NCI-H2171 (cell line): ENCODE measurements at places on chromosomes 7 and 10.

GRCh38 chr7:79377097-79377496, 76.4 kb downstream of the MAGI2 start:
- DNase-seq, result no peak

DNA sequence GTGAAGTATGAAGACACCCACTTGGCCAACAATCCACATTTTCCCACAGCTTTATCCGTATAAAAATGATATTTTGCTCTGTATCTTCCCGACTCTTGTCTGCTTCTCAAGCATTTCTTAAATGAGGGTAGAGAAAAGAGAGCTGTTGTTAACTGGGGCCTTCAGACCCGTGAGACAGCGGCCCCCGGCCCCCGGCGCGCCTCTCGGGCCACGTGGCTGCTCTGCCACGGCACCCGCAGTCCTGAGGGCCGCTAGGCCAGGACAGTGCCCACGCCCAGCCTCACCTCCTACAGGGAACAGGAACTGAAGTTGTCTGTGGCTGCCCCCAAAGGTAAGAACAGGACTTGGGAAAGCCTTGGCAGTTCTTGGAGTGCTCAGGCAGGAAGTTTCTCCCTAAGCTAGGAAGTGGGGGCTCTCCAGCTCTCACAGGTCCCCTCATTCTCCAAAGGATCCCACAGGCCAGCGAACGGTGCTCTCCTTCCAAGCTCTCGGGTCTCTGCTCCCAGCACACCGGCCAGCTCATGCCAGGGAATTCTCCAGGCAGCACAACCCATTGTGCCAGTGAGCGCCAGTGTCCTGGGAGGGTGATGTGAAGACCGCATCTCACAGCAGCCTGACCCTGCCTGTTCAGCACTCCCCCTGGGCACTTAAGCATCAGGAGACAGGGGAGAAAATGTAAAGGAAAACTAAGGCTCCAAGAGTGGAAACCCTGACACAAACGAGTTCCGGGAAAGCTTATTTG, 230.3 kb upstream of the PFKP start:
- DNase-seq, result no peak

DNA sequence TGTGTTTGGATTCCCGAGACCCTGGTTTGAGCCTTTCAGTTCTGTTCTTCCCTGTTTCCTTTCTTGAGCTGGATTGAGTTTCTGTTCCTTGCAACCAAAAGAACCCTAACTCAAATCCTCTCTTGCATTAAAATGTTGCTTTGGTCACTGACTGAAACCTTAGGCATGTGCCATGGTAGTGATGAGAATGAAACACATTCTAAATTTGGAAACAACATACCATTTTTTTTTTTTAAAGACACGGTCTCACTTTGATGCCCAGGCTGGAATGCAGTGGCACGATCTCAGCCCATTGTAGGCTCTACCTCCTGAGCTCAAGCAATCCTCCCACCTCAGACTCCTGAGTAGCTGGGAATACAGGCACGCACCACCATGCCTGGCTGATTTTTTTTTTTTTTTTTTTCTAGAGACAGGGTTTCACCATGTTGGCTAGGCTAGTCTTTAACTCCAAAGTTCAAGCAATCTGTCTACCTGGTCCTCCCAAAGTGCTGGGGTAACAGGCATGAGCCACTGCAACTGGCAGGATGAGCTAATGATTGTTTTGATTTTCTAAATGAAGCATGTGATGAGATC, 8.4 kb downstream of the THAP5 start:
- no peak for DNase-seq

DNA sequence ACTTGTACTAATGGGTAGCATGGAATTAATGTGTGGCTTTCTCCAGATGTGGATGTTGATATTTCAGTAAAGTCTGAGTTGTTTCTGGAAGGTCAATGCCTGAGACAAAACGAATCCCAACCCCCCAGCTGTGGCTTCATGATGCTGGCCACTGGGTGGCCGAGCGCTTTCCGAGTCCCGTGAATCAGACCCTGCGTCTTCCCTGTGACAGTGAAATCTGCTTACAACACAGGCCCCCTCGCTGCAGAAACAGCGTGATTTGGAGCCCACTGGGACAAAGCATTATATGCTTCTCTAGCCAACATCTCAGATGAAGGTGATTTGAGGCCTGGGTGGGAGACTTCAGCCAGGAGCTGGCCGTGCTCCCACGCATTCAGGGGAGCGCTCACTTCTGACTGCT, 124.7 kb downstream of the WDR37 start:
- no peak for DNase-seq

DNA sequence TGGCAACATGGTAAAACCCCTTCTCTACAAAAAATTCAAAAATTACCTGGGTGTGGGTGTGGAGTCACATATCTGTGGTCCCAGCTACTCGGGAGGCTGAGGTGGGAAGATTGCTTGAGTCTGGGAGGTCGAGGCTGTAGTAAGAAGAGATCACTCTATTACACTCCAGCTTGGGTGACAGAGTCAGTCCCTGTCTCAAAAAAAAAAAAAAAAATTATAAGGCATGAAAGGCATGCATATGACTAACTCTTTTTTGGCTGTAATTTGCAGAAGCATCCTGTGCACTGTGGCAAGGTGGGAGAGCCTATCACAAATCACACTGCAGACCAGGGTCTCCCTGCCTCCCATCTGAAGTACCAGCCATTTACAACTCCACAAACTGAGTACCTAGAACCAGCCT, 14.1 kb upstream of the MYPN start:
- no peak for DNase-seq

DNA sequence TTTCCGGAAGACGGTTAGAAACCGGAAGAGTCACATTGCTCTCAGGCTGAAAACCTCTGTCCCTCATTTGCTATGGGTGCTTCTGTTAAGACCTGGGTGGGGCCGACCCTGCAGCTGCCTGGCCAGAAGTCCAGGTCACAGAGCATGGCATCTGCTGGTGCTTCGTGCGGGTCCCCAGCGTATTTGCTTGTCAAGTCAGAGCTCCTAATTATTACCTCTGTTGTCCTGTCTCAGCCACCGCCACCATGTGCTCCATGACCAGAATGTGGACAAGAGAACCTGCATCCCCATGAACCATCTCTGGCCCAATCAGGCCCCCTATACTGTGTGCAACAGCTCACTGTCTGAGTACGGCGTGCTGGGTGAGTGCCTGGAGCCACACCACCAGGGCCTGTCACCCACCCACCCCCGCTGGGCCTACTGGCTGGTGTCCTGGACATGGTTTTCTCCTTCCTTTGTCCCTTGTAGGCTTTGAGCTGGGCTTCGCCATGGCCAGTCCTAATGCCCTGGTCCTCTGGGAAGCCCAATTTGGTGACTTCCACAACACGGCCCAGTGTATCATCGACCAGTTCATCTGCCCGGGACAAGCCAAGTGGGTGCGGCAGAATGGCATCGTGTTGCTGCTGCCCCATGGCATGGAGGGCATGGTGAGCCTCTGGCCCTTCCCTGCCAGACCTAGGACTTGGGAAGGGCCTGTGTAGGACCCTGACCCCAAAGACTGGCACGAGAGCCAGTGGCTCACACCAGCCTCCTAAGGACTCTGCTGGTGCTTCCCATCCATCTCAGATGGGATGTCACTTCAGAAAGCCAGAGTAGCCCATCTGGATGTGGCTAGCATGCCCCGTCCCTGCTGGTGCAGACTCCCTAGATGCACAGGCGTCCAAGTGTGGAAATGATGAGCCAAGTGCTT, 51.3 kb upstream of the ZMIZ2 start:
- no peak for DNase-seq

DNA sequence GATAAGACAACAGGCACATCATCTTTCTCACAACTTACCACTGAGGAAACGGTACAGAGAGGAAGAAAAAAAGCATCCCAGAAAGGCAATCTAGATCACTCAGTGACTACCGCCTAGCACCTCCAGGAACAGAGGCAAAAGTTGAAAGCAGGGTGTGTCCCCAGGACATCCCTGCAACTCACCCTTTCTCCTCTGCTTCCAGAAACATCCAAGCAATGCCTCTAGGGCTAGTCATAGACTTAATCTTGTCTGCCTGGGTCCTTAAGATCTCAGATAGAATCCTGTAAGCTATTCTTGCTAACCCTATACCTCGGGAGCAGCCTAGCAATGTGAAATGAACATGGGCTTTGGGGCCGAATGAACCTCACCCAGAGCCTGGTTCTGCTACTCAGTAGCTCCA, 18.8 kb upstream of the PDCD4 start:
- DNase-seq, result no peak

DNA sequence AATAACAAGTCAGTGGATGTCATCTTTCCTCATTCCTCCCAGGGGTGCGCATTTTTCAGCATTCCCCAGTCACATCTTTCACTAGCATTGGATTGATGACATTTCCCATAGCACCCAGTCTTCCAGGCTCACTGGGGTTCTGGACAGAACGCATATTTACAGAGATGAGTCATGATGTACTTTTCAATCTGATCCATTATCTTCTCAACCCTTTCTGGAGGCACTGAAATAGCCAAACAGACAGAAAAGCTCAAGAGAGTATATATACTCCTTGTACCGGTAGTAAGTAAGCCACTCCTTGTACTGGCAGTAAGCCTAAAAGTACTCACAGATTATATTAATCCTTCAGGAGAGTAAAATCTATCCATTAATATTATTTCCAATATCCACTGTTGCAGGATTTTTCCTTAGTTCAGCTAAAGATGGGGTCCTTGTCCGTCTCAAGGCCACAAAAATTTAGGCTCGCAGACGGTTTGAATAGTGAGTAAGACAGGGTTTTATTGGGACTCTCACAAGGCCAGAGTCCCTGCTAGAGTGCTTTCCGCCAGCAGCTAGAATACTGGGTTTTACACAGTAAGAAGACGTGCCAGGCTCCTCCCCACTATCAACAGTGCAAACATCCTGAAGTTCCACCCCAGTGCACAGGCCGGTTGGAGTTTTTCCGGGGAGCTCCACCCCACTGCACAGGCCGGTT, 60.8 kb downstream of the MDH2 start:
- DNase-seq, result no peak

GRCh38 chr10:51838471-51838870, 139.1 kb upstream of the CSTF2T start:
- DNase-seq, result no peak

DNA sequence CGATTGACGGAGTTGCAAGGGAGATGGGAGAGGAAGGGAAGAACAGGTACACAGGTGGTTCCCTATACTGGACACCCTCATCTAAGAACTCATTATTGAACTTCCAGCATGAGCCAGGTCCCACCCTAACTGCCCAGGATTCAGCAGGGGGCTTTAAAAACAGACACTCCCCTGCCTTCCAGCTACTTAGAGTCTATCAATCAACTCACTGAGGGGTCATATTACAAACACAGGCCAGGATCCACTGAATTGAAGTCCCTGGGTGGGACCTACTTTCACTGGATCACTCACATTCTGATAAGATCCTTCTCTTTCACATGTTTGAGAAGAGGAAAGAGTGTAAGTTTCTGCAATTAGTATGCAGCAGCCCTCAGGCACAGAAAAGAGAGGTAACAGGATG, 92.8 kb downstream of the ITGA8 start:
- no peak for DNase-seq

DNA sequence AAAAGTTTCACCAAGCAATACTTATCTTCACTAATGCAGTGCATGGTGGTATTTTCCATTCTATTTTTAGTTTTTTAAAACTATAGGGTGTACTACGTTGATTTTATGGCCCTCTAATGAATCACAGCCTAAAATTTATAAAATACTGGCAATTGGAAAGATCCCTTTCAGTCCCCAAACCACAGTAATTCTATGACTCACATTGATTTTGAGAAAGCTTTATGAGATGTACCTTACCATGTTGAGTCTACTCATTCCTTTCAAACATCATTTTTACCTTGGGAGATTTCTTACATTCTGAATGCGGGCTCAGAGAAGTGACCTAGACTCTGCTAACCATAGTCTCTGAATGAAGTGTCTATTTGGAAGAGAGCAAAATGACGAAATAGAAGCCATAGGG, 141.6 kb downstream of the GPR85 start:
- no peak for DNase-seq

DNA sequence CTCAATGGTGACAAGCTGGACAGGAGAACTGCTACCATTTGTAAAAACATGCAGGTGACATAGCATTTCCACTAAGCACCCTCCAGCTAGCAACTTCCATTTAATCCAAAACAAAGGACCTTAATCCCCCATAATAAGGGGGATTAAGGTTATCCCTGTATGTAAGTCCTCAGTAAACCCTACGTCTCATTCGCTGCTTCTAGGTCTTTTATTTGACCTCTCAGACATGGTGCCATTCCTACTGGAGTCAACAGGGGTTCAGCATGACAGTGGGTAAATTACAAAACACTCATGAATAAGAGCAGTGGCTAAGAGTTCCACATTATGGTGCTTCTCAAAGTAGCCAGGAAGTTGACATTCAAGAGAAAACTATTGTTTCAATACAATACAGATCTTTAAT, 121.8 kb upstream of the CAV2 start:
- DNase-seq, result no peak

DNA sequence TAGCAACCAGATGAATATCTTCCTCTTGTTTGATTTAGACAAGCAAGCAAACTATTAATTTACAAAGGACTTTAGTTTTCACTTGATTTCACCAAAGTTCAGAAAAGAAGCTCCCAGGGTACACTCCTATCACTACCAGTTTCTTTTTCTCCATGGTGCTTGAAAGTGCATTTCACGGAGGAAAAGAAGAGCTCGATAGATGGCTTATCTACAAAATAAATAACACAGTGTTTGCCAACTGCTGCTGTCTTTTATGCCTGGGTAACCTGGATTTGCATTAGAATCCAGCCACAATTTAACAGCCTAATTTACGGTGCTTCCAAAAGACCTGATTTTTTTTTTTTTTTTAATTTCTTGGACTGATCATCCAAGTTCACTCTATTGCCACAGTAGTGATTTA, 275.7 kb downstream of the GPR37 start:
- DNase-seq, result no peak

GRCh38 chr7:43856316-43856715, 13.0 kb downstream of the MRPS24 start:
- DNase-seq, result no peak

GRCh38 chr10:68231817-68232251, at the start of gene ATOH7:
TSS of gene ATOH7 (minus strand) at chr10:68232113. CDS start at chr10:68231677, 436 bp downstream.
- no peak for DNase-seq

DNA sequence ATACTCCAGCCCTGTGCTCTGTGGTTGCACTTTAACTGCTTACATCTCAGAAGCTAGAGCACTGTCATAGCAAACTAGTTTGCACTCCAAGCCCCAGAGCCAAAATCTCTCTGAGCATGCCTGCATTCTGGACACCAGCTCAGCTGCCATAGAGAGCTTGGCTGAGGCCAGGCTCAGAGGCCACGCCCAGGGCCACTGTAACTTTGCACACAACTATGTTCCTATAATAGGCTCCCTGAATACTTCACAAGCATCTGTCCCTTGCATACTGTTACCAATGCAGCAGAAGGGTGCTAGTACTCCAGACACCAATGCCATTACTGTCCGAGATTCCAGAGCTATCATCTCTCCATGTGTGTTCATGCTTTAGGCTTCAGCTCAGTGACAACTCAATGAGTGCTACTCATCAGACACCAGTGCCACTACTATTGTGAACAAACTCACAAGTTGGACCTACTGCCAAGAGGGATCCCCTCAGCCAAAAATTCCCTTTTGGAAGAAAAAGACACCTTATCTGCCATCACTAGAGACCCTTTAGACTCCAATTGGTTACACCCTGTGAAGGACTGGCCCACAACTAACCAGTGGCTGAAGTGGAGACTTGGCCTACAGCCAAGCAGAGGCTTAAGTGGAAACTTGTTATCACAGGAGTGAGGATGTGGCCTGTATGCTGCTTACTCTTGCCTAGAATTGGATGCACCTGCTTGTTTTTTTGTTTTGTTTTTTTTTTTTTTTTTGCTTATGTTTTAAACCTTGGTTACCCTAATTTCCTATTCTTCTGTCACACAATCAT, 211.6 kb upstream of the MAGI2 start:
- no peak for DNase-seq

GRCh38 chr7:12685550-12685949, 1.9 kb upstream of the ARL4A start:
- DNase-seq, result no peak
